ENCODE measurements at places on chromosomes 13 and 19.

- no peak for DNase-seq
These were observed 166.9 kb downstream of the GPC5 start for GRCh38 chr13:91565296-91565695.

DNA sequence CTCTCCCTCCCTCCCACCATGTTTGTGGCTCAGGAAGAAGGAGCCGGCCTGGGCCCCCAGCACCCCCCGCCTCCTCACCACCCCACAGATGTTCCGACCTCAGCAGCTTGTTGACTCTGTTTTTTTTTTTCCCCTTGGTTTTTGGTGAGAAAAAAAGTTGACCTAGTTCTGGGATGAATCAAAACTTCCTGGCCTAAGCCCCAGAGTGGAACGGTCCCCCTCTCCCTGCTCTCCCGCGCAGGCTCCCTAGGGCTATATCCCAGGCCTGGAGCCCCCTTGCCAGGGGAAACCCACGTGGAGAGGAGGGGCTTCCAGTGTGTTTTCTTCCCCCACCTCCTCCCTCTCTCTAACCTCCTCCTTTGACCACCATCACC lies 4.0 kb downstream of the COL5A3 start:
- DNase-seq: no peak

- no peak for DNase-seq
These were observed 28.8 kb upstream of the F7 start for GRCh38 chr13:113076681-113077401.

DNA sequence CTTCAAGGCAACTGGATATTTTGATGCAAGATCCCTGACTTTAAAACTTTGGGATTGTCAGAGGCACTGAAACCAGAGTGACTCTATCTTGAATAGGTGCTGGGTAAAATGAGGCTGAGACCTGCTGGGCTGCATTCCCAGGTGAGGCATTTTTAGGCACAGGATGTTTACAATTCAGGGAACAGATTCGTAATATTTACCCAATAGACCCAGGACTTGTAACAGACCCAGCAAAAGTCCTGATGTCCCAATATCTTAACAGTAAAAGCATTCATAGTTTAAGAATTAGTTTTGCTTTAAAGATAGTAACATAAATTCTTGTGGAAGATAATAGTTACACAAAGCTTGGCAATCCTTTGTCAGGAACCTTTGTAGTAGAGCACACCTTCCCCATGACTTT lies 166.2 kb downstream of the FGF14 start:
- DNase-seq: no peak

DNA sequence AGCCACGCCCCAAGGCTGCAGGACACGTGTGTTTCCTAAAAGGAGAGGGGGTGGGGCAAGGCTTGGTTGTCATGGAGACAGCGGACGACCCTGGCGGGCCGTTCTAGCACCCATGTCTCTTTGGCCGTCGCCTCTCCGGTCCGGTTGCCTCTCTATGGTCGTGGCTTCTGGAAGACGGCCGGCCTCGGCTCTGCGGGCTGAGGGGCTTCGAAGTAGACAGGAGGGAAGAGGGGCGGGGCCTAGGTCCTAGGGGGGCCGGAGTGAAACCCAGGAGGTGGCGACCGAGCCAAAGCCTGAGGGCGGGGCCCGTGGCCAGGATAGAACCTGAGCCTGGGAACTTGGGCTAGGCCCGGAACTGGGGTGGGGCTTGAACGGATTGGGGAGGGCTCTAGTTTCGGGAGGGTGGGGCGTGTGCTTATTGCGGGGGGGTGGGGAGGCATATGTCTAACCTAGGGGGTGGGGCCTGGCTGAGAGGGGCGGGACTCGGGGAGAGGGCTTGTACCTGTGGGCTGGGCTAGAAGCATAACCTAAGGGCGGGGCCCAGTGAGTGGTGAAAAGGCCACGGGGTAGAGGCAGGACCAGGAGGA lies 750 bp upstream of the SLC27A1 start:
- DNase-seq: peak; percentile 90

GRCh38 chr13:112726016-112726767 lies 36.4 kb downstream of the ATP11A start:
- no peak for DNase-seq
